ENCODE measurements at places on chromosomes 5 and 9.

DNA sequence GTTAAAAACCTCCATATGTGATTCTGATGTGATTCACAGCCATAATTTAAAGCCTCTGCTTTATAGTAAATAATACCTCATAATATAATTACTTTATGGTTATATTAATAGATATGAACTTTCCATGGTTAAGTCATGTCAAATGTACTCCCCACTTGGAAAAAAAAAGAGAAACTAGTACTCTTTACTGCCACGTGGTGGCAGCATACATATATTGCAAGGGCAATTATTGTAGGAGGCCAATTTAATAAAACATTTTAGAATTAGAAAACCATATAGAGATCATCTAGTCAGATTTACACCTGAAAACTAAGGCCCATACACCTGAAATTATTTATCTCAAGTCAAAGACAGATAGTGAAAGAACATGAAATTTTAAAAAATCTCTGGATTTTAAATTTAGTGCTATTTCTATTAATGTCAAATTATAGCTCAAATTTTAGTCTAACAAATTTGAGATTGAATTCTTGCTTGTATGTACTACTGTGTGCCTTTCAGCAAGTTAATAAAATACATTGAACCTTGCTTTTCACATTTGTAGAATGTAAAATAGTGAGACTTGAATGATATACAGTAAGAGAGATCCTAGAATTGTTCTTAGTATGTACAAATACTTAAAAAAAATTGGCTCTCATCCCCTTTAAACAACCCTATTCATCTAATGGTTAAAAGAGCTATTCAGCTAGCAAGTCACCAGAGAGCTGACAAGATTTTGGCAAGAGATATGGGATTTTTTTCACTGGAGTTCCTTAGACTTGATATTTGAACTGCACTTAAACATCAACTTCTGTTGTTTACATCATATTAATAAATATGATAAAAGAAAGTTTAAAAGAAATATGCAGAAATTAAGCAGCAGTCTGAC is 603.8 kb downstream of the TLE4 start:
- peak; percentile 28 for DNase-seq

- DNase-seq, result peak; percentile 46
Observed at GRCh38 chr9:127122176-127123063, at the start of gene ANGPTL2. Gene ANGPTL2 (minus strand): TSS chr9:127122635. CDS start chr9:127108731, 13,904 bp downstream.

GRCh38 chr9:127096208-127096607 is 26.2 kb downstream of the ANGPTL2 start:
- DNase-seq, result no peak

DNA sequence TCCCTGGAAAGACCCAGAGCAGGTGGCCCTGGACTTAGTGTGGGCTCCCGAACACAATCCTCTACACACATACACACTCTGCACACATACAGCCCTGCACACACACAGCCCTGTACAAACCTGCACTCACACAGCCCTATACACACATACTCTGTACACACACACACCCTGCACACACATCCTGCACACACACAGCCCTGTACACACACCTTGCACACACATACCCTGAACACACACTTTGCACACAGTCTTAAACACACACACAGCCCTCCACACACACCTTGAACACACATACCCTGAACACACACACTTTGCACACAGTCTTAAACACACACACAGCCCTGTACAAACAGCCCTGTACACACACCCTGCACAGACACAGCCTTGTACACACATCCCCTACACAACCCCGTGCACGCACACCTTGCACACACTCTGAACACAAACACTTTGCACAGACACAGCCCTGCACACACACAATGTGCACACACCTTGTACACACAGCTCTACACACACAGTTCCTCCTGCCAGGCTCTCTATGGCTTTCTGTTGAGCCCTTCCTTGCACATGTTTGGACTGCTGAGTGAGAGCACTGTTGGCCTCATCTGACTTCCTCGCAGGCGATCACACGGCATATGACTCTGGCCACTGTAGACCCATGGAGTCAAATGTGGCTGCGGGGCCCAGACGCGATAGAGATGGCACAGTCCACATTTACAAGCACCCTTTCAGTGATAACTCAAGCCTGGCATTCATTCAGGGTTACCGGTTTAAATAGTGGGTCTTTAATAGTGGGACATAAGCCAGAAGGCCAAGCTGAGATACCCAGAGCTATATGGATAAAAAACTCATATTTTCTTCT is 245.7 kb upstream of the IRX1 start:
- DNase-seq, result no peak

- no peak for DNase-seq
Observed at GRCh38 chr5:44257653-44258365, 131.4 kb downstream of the FGF10 start.

- DNase-seq, result no peak
Observed at GRCh38 chr9:93326056-93326455, 125.4 kb upstream of the FAM120A start.

DNA sequence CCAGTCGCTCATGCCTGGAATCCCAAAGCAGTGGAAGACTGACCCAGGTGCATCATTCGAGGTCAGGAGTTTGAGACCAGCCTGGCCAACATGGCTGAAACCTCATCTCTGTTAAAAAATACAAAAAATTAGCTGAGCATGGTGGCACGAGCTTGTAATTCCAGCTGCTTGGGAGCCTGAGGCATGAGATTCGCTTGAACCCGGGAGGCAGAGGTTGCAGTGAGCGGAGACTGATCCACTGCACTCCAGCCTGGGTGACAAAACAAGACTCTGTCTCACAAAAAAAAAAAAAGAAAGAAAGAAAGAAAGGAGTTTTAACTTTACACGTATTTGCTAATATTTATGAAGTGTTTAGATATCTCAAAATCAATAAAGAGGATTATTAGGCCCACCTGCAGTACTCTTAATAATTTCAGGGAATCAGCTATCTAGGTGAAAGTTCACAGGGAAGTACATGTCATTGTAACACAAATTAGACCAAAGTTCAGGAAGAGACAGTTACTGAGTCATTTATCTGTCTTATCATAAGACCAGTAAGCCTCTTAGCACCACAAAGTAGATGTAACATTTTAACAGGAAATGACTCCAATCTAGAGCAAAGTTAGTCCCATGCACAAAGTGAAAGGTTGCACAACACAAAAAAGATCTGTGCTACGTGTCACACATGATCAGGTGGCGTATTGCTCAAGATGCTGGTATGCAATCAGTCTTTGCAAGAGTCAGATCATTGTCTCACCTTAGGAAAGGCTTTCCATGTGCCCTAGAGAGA is 34.1 kb upstream of the PLIN2 start:
- DNase-seq, result peak; percentile 78

GRCh38 chr5:140075371-140075770 is 32.3 kb upstream of the NRG2 start:
- DNase-seq, result no peak

GRCh38 chr5:154193701-154194121 is 3.2 kb downstream of the GALNT10 start:
- DNase-seq, result no peak

- no peak for DNase-seq
Observed at GRCh38 chr5:180472269-180472668, 21.9 kb upstream of the CNOT6 start.

GRCh38 chr5:168319774-168320173 is 28.3 kb downstream of the WWC1 start:
- DNase-seq, result no peak

DNA sequence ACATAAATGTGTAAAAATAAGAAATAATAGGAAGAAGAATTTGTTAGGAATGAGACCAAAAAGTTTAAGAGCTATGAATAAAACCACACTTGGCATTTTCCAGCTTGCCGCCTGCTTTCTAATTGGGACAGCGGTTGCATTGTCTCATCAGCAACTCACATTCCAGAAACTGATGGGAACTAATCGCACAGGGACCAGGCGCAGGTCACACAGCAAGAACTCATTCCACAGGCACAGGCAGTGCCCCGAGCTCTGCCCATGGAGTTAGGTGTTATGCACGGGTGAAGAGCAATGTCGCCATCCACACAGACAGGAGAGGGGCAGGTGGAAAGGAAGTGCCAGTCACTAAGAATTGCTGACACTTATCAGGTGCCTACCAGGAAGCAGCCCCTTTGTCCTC is 279.9 kb downstream of the NSG2 start:
- no peak for DNase-seq

DNA sequence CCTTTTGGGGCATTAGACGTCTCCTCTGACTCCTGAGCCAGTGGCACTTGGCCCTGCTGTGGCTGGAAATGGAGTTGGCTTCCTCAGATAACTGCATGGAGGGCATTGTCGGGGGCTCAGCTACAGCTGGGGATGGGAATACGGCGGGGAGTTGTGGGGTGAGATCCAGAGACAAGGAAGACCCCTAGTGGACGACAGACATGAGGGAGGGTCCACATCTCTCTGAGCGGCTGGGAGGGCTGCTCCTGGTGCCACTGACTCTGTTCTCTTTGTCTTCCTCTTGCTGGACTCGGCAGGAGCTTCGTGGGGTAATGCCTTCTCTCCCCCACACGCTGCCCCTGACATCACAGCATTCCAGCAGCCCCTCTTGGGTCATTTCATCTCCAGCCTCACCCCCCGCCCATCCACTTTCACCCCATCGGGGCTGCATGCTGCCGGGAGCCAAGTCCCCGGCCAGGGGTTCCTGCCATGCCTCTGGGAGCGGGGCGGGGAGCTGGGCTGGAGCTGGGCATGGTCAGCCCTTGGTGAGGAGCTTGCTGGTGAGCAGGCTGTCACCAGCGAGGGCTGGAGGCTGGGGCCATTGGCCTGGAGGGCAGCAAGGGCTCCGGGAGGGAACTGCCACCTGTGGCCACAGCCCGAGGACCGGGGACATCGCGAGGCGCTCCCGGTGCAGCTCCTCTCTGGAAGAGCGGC is 172.3 kb downstream of the CACNA1B start:
- DNase-seq, result no peak

DNA sequence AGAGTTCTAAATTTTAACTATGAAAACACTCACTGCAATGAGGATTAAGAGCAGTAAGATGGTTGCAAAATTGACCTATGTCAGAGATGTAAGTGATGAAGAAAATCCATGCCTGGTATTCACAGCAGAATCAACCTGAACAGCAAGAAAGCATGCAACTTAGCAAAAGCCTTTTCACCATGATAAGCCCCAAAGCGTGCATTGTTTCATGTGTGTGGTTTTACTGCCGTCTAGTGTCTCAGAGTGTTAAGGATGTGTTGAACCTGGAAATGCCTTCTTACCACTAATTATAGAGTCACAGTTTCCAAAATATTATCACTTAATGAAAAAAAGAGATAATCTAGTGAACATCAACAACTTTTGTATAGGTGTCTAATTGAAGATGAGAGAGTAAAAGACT is 415.2 kb upstream of the TRPC7 start:
- DNase-seq, result no peak

- DNase-seq, result no peak
Observed at GRCh38 chr9:132957805-132958204, 13.4 kb upstream of the TSC1 start.

DNA sequence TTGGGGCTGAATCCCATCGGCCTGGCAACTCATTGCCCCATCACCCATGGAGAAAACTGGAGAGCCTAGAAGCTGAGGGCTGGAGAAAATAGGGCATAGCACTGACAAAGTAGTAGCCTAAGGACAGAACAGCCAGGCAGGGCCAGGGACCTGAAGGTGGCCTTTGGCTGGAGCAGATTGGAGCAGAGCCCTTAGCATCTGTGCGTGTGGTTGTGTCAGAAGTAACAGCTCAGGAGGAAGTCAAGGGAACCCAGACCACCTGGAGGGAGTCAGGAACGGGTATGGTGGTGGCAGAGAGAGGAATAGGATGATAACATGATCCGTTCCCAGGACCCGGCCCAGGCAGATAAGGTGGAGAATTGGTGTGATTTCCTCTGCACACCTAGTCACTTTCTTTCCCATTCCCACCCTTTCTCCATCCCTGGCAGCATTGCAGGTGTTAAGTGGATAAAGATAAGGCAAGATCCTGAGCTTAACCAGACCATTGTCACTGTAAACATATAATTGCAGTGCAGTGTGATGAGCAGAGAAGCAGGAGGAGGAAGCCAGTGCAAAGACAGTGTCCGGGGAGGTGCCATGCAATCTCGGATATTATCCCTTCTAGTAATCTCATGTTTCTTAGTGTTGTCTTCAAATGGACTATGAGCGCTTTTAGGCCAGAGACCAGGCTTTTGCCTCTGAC is 67.0 kb downstream of the NDFIP1 start:
- no peak for DNase-seq

- DNase-seq, result no peak
Observed at GRCh38 chr9:18726546-18726945, 252.6 kb downstream of the ADAMTSL1 start.

GRCh38 chr9:92738661-92739081 is 26.0 kb downstream of the BICD2 start:
- no peak for DNase-seq

DNA sequence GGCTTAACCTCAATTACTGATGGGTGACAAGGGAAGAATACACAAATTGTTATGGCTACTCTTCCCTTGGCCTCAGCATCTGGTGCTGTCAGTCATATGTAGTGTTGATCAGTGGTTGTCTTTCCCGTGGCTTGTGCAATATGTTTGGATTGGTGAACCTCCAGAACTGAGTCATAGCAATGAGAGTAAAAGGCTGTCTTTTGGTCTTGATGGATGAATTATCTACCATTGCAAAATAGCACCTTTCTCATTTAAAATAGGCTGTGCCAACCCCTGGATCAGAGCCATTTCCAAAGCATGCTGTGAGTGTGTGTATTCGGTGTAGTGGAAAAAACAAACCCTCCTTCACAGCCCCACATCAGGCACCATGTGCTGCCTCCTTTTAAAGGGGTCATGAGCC is 14.6 kb upstream of the F2R start:
- DNase-seq, result no peak

DNA sequence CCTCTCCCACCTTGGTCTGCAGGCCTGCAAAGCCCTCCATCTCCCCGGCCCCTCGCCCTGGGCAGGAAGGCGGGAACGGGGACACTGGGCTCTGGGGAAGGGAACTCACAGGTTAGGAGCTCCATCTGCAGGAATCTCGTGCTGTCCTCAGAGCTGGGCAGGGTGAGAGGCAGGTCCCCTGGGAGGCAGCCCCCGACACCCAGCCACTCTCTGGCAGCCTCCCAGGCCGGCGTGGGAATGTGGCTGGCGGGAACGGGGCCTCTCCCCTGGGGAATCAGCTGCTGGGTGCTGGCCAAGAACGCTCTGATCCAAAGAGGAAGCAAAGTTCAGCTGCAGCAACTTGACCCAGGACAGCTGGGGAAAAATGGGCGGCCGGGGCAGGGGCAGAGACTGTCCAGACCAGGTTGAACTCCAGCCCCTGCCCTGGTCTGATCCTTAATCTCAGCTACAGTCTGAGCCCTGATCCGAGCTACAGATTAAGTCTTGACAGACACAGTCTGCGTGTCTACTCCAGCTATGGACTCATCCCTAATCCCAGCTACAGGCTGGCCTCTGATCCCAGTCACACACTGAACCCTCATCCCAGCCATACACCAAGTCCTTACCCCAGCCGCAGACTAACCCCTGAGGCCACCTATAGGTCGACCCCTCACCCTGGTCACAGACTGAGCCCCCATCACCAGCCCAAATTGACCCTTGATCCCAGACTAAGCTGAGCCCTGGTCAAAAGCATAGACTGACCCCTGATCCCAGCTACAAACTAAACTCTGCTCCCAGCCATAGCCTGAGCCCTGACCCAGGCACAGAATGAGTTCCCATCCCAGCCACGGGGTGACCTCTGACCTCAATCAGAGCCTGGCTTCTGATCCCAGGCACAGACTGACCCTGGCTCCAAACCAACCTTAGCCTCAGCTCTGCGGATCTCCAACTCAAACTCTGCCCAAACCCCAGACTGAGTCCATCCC is 37.3 kb upstream of the EGFL7 start:
- DNase-seq, result no peak
